Activated CD8-positive, alpha-beta memory T cell treated with anti-CD3 and anti-CD28 coated beads, Interleukin-2, amount 10 ng/mL, durations not matched to agents 7 days and 5 days (primary cell): ENCODE measurements at places on chromosomes 4 and X.

- DNase-seq: no peak
Measured at GRCh38 chrX:97751735-97752134, 868.0 kb downstream of the RPA4 start.

- DNase-seq: no peak
Measured at GRCh38 chr4:164204434-164204833, 549.5 kb upstream of the SMIM31 start.

DNA sequence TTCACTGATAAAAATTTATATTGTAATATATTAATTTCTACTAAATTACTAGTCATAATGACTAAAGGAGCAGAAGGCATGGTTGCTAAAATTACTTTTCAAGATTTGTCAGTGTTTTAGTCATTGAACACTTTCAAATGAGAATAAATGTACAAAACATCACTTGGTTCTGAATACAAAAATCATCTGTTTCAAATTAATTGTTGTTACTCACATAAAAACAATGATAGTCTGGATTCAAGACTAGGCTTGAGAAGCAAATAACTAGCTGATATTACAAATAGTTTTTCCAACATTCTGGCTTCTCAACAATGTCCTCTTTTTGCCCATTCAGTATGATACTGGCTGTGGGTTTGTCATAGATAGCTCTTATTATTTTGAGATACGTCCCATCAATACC lies 112.5 kb downstream of the ANAPC10 start:
- DNase-seq: no peak

DNA sequence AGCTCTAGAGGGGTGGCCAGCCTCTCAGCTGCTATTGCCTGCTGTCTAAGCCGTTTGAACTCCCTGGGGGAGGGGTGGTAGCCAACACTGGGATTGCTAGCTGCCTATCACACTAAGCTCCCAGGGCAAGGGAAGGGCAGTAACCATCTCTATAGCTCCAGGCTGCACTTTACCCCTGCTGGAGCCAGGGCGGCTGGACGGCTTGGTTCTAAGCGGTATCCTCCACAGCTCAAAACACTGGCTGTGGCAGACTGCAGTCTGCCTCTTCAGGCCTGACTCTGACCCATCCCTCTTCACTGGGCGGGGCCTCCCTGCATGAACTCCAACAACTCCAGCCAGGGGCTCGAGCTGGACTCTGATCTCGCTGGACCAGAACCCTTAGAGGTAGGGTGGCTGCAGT lies 55.3 kb upstream of the GNRHR start:
- no peak for DNase-seq

GRCh38 chr4:31086756-31087330 lies 366.7 kb downstream of the PCDH7 start:
- no peak for DNase-seq

GRCh38 chr4:6372649-6373525 lies 99.5 kb downstream of the PPP2R2C start:
- DNase-seq: peak; percentile 50

- DNase-seq: peak; percentile 57
Measured at GRCh38 chrX:155048977-155049619, 21.8 kb downstream of the CMC4 start.

GRCh38 chr4:56689201-56689969 lies 8.3 kb upstream of the HOPX start:
- no peak for DNase-seq

DNA sequence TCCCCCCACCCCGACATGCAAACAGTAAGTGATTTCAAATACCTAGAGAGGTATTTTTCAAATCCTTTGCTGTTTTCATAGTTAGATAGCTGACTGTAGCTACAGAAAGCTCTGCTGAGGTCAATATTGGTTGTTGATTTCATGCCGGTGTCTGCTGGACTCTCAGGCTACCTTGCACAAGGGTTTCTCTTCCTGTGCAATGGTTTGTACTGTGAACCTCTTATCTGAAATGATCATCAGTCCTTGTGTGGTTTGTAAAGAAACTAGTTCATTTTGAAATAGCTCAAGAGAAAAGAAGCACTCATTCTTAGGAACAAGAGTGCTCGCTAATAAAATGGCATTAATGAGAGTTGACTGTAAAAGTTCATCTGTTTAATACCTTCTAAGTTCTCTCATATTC lies 2.1 kb downstream of the MTM1 start:
- no peak for DNase-seq

DNA sequence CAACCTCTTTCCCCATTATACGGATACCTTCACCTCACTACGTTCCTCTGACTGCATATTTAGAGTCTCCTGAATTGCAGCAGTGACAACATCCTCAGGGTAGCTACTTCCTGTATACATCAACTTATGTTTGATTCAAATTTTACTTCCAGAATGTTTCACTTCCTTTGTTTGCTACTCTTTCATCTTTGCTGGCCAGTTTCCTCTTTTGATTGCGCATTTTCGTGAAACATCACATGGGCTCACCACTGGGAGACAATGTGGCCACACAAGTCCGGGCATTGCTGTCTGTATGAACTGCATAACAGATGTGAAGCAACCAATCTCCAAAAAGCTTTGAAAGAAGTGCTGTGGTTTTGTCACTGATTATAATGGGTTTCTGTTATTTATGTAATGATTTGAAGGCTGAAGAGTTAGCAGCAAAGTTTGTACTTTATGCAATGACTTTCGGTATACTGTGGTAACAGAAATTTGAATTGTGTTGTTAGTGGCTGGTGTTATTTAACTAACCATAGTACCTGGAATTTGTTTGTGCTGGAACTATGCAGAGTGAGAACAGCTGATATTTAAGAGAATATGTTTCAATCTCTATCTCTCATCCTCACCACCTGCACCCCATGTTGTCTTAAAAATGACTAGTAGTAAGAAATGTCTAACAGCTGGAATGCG lies 7.4 kb downstream of the SNCA start:
- peak; percentile 69 for DNase-seq

DNA sequence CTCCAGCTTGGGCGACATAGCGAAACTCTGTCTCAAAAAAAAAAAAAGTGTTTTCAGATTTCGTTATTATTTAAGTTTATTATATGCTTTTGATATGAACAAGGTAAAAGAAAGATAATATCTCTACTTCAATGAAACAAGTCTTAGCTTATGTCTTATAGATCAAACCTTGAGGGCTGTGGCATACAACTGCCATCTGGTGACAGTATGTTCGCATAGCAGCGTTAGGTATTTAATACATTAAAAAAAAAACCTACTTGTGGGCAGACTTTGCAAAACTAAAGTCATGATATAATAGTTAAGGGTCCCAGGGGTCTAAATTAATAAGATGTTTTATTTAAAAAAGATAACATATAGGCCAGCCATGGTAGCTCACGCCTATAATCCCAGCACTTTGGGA lies 161.2 kb upstream of the AMOT start:
- no peak for DNase-seq

DNA sequence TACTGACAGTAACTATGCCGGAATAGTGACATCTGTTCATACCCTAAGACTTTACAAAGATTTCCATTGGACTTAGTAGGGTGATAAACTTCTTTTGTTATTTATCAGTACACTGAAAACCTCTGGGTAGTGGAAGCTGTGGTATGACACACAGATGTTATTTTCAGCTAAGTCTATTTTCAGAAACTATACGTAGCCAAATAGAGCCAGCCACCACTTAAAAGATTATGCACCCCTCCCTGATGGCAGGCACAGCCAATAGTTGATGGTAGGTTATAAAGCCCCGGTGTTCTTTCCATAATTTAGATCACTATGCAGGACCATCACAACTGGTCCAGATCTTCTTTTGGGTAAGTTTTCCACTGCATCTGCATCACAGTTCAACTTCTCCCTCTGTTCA lies 1603.2 kb upstream of the PABPC4L start:
- DNase-seq: no peak

GRCh38 chr4:141066690-141067089 lies 66.6 kb downstream of the RNF150 start:
- DNase-seq: no peak

DNA sequence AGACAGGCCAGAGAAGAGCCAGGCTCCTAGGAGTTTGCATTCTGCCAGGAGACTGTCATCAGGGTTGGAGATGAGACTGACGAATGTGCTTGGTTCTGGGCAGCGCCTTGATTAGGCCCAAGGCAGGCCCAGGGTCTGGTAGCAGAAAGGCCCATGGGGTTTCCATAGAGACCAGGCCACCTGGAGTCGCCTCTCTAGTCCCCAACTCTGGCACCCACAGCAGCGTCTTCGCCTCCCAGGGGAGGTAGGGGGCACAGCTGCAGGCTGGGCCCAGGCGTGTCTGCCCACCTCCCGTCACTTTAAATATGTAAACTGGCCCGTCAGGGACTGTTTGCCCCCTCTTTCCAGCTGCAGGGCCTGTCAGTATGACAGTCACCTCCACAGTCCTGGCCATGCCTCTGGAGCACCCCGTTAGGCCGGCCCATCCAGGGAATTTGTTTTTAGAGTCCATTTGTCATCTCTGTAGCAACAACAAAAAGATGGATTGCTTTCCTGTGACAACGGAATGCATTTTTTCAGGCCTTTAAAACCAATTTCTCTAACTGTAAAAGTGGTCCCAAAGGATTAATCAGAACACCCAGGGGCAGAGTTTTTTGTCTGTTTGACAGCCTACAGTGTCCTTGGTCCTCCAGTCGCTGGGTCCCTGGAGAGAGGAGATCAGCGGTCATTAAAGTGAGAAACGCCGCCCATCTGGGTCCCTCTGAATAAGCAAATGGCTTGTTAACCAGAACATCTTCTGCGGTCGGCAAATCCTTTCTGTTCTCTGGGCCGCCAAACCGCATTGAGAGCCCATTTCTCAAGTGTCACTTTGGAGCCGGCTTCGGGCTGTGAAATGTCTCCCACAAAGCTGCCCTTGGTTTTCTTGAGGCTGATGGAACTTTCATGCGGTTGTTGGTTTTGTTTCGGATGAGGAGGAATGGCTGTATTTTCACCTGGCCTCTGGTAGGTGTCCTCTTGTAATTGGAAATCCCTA lies 153.0 kb upstream of the PSAPL1 start:
- no peak for DNase-seq

GRCh38 chr4:177569434-177569833 lies 127.2 kb upstream of the AGA start:
- DNase-seq: no peak

DNA sequence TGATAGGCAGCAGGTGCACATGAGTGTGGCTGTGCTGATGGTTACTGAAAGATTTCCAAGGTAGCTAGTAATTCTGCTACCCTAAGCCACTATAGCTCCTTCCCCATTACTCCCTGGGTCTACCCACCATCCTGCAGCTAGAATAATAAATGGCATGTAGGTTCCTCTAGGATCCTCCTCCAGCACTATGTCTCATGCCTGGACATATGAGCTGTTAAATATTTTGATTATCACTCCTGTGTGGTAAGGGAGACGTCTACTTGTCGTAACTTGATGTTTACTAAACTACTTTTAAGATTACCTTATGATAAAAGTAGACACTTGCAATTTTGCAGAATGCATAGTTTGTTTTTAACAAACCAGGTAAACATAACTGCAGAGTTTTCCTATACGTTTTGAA lies 35.5 kb downstream of the TET2 start:
- no peak for DNase-seq

- no peak for DNase-seq
Measured at GRCh38 chr4:101127176-101127790, 220.0 kb downstream of the PPP3CA start.

- no peak for DNase-seq
Measured at GRCh38 chrX:2511326-2511725, 10.6 kb upstream of the DHRSX start.

GRCh38 chr4:56844802-56845580 lies 23.5 kb upstream of the SPINK2 start:
- no peak for DNase-seq

DNA sequence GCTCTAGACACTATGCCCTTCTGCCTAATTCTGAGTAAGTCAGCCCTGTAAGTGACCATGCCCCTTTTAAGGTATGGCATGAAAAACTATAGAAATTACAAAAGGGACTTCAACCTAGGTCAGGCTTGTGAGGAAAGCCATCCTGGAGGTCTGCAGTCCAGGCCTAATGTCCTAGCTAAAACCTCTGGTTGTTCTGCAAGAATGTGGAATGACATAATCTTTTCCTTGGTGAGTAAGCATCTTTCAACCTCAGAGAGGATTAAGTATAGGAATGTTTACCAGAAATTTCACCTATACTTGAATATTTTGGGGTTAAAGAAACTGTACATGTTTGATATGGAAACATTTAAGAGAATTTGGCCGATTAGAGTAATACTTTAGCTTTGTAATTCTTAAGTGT lies 23.8 kb upstream of the HPSE start:
- DNase-seq: no peak

- DNase-seq: no peak
Measured at GRCh38 chr4:105632599-105632998, 75.9 kb downstream of the INTS12 start.

DNA sequence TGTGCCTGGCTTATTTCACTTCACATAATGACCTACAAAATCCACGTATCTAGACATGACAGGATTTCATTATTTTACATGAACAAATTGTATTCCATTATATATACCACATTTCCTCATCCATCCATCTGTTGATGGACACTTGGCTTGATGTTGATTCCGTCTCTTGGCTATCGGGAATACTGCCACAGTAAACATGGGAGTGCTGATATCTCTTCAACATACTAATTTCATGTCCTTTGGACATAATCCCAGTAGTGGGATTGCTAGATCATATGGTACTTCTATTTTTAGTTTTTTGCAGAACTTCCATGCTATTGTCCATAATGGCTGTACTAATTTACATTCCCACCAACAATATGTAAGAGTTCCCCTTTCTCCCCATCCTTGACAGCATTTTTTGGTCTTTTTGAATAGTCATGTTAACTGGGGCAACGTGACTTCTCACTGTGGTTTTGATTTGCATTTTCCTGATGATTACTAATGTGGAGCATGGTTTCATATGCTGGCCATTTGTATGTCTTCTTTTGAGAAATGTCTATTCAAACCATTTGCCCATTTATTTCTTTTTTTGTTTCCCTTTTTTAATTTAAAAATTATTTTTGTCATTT lies 68.9 kb downstream of the HTRA3 start:
- no peak for DNase-seq

GRCh38 chr4:158856852-158857251 lies 88.0 kb downstream of the FNIP2 start:
- no peak for DNase-seq

- DNase-seq: no peak
Measured at GRCh38 chr4:123922847-123923246, 526.3 kb downstream of the SPRY1 start.

DNA sequence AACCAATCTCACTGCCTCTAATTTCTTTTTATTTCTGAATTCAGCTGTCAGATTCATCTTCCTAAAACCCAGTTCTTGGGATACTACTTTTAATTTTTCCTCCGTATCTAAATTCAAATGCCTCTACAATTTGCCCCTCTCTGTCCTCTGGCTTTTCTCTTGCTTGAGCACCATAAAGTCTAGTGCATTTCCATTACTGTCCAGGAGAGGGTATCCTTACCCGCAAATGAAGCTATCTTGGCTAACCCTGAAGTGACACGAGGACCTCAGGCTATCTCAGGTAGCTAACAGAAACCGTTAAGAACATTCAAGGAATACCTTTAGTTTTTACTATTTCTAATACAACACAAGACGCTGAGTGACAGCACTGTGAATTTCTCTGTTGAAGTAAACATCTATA lies 49.4 kb upstream of the PRR32 start:
- DNase-seq: no peak

GRCh38 chrX:153464116-153464515 lies 6.3 kb downstream of the HAUS7 start:
- no peak for DNase-seq
